ENCODE measurements at places on chromosomes 2 and 18. TPM values are rescaled to one million over a fixed set of nuclear protein-coding genes. Genes with fewer than 3 reads are reported as not detected.

- ATAC-seq, result peak; percentile 98
Measured at GRCh38 chr2:17166506-17166905, 351.7 kb downstream of the RAD51AP2 start.

GRCh38 chr2:168030862-168031624, 216.4 kb downstream of the STK39 start:
- ATAC-seq, result no peak

- peak; percentile 31 for ATAC-seq
Measured at GRCh38 chr2:38038682-38039081, 37.3 kb downstream of the CYP1B1 start.

DNA sequence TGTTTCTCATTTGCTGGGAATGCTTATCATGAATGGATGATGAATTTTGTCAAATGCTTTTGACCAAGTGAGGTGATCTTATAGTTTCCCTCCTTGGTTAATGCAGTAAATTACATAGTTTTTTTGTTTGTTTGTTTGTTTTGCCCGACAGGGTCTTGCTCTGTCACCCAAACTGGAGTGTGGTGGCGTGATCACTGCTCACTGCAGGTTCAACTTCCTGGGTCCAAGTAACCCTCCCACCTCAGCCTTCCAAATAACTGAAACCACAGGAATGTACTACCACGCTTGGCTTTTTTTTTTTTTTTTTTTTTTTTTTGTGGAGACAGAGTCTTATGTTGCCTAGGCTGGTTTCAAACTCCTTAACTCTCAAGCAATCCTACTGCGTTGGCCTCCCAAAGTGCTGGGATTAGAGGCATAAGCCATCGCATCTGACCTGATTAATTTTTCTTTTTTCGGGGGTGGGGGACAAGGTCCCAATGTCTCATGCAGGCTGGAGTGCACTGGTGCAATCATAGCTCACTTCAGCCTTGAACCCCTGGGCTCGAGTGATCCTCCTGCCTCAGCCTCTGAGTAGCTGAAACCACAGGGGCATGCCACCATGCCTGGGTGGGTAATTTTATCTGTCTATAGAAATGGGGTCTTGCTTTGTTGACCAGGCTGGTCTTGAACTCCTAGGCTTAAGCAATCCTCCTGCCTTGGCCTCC, 48.6 kb downstream of the SMAD2 start:
- no peak for ATAC-seq

Gene CCDC141
- total RNA-seq, result 0.43 TPM

DNA sequence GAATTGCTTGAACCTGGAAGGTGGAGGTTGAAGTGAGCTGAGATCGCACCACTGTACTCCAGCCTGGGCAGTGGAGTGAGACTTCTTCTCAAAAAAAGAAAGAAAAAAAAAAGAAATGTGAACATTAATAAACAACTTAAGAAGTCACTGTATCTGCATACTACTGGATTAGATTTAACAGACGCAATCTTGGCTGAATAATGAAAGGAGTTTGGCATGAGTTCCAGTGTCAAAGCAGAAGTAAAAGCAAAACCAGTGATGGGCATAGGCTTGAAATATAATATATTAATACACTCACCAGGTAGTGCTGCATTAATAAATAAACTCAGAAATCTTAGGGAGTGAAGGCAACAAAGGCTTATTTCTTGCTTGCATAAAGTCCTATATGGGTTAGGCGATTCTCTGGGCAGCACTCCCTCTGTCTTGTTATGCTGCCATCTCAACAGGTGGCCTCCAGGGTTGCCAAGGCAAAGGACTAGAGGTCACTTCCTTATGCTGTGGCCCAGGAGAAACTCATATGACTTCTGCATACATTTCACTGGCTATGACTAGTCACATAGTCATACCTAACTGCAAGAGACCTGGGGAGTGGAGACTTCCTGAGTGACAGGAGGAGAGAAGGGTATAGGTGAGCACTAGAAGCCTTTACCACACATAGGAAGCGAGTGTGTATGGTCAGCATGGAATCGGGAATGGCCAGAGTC, 296.2 kb upstream of the SPRED2 start:
- peak; percentile 29 for ATAC-seq

- no peak for ATAC-seq
Measured at GRCh38 chr18:8254654-8255053, 354.6 kb upstream of the RAB12 start.

DNA sequence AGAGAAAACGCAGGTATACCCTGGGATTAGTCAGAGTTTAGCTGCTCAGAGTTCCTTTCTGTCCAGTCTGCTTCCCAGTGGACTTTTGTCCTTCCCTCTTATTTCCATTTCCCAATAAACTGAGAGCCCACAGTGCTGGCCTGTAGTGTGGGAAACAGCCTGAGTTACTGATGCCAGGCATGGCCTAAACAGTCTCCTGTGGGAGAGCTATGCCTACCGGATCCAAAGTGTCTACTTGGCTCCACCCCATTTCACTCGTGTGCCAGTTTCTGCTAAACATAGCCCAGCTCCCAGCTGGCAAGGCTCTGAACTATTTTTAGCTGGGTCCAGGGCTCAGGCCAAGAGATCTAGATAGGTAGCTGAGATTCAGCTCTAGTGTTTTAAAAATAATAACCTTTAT, 15.6 kb upstream of the PPP1CB start:
- ATAC-seq, result no peak

- no peak for ATAC-seq
Measured at GRCh38 chr18:3120356-3120755, 99.4 kb downstream of the MYOM1 start.

Gene NCOA1
- total RNA-seq, result 19.9 TPM

Gene ITGB6
- 0.19 TPM for total RNA-seq

DNA sequence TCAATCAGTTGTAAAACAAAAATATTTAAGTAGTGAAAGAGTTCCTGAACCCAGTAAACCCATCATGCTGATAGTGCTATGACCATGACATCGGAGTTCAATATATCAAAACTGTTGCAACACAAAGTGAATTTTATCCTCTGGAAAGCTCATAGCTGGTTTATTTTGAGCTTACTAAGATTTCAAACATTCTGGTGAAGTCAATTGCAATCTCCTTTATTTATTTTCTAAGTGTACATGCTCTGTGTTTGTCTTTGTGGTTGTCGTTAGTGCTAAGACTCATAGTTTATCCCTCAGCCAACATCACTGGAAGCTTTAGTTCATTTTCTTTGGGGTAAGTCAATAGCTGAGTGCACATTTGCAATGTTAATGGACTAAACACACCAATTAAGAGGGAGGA, 91.9 kb downstream of the QPCT start:
- no peak for ATAC-seq

Gene PTPRN
- total RNA-seq, result 1.0 TPM

- ATAC-seq, result no peak
Measured at GRCh38 chr2:145958611-145959010, 1438.7 kb upstream of the ZEB2 start.

- ATAC-seq, result no peak
Measured at GRCh38 chr2:12178289-12179080, 432.1 kb downstream of the LPIN1 start.

Gene CD8B2
- 0.05 TPM for total RNA-seq

DNA sequence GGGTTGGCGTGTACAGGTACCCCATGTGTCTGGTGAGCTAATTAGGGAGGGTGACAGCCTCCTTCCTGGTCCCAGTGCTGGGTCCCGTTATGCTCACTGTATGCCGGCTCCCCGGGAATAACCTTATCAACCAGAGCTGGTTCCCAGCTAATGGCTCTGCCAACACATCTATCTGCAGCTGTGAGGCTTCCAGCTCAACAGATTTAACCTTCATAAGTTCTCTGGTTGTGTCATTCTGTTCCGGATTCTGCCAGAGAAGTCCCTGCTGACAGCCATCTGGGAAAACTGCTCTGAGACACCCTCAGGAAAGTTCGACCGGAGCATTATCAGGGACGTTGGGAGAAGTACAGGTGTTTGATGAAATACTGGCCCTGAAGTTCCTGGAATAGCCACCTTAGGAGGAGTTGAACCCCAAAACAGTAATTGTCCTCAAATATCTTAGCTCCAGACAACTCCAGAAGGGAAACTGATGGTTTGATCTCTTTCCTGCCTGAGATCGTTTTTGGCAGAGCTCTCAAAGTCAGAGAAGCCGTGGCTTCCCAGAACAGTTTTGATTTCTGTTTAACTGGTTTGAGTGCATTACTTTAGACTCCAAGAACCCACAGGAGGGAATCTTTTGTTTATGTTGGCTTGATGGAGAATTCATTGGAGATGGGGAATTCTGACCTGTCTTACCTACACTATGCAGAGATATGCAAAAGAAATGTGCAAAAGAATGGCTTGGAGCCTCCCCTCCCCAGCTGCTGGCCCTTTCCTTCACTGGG, 39.4 kb upstream of the TXNDC2 start:
- no peak for ATAC-seq

DNA sequence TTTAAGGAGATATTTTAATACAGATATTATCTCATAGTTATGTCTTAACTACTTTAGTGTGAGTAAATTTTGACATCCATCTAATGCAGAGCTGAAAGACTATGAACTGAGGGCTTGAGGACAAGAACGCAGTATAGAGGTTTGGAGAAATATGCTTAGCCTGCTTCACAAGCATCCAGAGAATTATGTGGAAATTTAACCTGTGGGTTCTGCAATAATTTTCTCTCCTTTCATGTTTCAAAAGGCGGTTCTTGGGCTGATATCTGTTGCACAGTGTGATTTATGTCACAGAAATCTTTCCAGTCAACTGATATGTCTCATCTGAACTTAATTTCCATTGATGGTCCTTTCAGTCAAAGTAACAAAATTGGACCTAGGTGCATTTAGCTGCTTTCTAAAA, 371.9 kb upstream of the VRK2 start:
- ATAC-seq, result no peak

Gene UGT1A3
- 0.24 TPM for total RNA-seq

GRCh38 chr2:28327956-28328922, 64.4 kb upstream of the FOSL2 start:
- ATAC-seq, result no peak

GRCh38 chr18:5158172-5158571, 38.9 kb downstream of the AKAIN1 start:
- ATAC-seq, result no peak

Gene MCFD2
- 56.5 TPM for total RNA-seq

Gene TFPI
- 5.1 TPM for total RNA-seq

Gene ANKRD29
- 4.0 TPM for total RNA-seq

Gene TMBIM1
- total RNA-seq, result 276 TPM

Gene RNF125
- total RNA-seq, result 0.75 TPM

- ATAC-seq, result no peak
Measured at GRCh38 chr2:24471662-24472061, 19.4 kb upstream of the NCOA1 start.

GRCh38 chr2:8123464-8123863, 558.4 kb upstream of the ID2 start:
- ATAC-seq, result no peak

Gene GPR35
- 0.38 TPM for total RNA-seq

Gene CARF
- total RNA-seq, result 5.8 TPM

Gene TEKT4
- total RNA-seq, result not detected

- ATAC-seq, result peak; percentile 56
Measured at GRCh38 chr18:57352271-57352701, at the start of gene ST8SIA3. Gene ST8SIA3 (plus strand): TSS chr18:57352557. CDS start chr18:57352847, 290 bp downstream.

DNA sequence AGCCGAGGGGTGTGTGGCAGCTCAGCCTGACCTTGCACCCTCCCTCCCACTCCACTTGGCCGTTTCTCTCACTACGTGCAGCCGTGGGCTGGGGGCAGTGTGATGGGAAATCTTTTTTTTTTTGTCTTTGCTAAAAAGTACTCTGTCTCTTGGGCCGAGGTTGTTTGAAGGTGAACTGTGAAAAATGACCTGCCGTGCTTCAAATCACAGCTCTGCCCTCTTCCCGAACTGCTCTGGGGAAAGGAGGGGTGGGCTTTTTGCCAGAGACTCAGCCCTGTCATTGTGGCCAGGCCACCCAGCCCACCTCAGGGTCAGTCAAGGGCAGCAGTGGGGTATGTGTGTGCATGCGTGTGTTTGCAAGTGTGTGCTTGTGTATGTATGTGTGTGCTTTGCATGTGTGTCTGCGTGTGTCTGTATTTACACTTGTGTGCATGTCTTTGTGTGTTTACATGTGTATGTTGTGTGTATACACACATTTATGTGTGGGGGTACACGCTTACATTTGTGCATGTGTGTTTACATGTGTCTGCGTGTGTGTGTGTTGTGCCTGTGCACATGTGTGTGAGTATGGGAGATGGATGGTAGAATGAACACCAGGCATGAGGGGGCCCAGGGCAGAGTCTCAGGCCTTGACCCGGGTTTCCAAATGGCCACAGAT, 61.3 kb upstream of the HAAO start:
- no peak for ATAC-seq

DNA sequence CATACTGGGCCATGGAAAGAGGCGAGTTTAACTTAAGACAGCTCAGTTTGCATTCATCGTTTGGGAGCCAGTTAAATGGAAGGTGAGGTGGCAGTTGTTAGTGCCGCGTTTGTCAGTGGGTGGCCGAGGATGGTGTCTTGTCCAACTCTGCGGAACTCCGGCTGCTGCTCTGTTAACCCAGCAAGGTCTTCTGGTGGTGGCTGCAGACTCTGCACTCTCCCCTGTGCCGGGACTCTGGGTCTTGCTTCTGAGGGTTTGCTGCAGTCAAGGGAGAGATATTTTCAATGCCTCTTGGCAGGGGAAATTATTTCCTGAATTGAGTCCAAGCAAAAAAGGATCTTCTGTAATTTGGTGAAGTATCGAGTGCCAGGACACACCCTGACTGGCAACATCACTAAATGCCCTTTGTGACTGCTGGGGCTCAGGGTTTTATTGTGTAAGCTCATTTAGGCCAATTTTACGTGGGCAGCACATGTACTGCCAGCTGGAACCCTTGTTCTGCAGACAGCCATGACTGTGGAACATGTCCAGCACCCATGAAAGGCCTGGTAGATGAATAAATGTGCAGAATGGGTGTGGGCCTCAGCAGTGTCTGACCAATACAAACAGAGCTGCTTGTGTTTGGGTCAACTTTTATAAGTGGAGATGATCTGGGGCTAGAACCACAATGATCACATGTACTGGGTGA, 58.1 kb downstream of the IL1R2 start:
- ATAC-seq, result no peak

Gene NTSR2
- total RNA-seq, result 0.09 TPM

DNA sequence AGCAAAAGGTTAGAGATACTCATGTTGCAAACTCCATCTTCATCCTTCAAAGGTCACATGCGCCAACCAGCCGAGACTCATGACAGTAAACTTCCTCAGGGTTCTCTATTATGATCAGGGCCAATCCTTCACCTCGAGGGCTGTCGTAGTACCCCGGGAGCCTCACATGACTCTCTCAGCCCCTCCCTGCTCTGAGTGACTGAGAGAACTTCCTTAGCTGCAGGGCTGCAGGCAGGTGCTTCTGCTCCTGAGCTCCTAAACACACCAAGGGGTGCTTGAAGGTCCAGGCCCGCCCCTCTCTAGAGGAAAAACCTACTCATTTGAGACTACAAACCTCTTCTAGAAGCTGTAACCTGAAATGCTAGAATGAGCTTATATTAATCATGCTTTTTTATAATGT, 48.2 kb downstream of the LONRF2 start:
- no peak for ATAC-seq

Measured in motor neuron (in vitro differentiated cells).